ENCODE measurements at places on chromosomes 6 and 20.
A peak's percentile ranks its signal among the peaks of the same experiment; 100 is the strongest.

DNA sequence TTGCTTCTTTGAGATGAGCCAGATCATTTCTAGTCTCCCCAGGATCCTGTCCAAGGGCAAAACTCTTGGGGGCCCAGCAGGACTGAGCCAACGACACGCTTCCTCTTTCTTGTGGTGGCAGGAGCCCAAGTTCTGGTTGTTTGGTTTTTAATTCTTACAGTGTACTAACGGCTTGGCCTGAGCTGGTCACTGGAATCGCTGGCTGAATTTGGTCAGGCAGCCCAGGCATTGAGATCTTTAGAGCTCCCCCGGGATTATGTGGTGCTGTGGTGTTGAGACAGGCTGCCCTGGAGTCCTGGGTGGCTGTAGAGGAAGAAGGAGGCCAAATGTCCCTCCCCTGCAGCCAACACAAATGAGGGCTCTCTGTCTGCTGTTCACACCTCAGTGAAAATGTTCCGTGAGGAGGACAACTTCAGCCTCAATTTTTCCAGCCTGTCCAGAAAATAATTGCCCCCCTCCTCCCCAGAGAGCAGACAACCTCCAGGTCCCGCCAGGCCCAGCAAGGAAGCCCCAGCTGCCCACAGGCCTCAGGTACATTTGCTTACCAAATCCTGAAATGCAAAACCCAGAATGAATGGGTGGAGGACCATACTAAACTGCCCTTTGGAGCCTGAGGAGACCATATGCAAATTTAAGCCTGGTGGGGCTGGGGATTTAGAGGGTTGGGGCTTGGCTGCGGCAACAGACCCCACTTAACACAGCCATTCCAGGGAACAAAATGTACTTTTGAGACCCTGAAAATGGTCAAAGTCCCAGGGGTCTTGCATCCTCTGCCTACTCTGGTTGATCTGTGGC, 23.6 kb downstream of the BNIP5 start:
- DNase-seq, result no peak

- DNase-seq, result no peak
Measured at GRCh38 chr6:7630792-7631191, 40.8 kb downstream of the SNRNP48 start.

- DNase-seq, result no peak
Measured at GRCh38 chr20:23027721-23028120, 7.4 kb upstream of the SSTR4 start.

GRCh38 chr6:102488729-102489128, 1095.2 kb downstream of the GRIK2 start:
- no peak for DNase-seq

DNA sequence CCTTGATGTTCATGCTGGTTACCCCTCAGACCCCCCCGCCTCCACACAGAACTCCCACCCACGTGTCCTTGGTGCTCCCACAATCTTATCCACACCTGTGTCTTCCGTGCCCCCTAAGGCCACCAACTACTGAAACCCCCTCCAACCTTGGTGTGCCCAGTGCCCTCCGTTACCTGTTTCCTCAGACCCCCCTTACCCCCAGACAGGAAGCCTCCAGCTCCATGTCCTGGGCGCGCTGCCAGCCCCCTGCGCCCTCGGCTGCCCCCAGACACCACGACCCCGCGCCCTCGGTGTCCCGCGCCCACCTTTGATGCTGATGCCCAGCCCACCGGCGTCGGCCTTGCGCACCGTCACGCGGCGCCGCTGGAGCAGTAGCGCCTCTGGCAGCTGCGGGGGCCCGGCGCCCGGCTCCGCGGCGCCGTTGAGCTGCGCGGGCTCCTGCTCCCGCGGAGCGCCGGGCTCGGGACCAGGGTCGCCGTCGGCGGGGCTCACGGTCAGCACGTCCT, 504 bp downstream of the SNTA1 start:
- DNase-seq, result peak; percentile 56

- no peak for DNase-seq
Measured at GRCh38 chr20:1949347-1950100, 44.3 kb downstream of the PDYN start.

DNA sequence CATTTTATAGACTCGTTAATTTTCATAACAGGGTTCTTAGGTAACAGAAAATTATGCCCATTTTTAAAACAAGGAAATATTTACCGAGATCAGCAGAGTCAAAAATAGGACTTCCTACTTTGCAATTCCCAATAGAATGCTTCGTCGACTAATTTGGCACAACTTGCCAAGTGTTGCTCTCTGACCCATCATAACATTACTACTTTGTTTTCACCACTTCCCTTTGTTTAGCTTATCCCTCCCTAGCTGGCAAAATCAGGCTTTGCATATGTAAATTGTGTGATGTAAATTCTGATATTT, 914 bp upstream of the RANBP9 start:
- DNase-seq, result no peak

DNA sequence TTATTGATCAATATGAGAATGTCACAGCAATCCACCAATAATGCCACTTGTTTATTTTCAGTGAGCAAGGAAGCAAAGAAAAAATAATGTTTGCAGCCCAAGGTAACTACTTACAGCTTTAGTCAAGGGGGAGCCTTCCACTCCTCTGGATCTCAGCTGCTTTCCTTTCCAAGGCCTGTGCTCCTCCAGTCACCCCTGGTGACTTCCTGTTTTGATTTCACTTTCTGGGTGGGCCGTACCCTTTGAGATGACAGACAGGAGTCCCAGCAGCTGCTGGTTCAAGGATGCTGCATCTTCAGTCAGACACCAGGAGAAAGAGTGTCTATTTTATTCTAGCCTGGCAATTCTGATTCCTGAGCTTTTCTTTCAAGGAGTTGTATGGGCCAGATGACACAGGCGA, 5.6 kb upstream of the VNN2 start:
- DNase-seq, result no peak

- DNase-seq, result peak; percentile 29
Measured at GRCh38 chr6:36235309-36235708, 34.6 kb upstream of the PNPLA1 start.

- DNase-seq, result no peak
Measured at GRCh38 chr6:167988154-167988495, 9.3 kb upstream of the KIF25 start.

GRCh38 chr20:62296724-62297448, 5.9 kb upstream of the ADRM1 start:
- DNase-seq, result no peak

- peak; percentile 98 for DNase-seq
Measured at GRCh38 chr6:9455864-9456658, 958.8 kb downstream of the TFAP2A start.

DNA sequence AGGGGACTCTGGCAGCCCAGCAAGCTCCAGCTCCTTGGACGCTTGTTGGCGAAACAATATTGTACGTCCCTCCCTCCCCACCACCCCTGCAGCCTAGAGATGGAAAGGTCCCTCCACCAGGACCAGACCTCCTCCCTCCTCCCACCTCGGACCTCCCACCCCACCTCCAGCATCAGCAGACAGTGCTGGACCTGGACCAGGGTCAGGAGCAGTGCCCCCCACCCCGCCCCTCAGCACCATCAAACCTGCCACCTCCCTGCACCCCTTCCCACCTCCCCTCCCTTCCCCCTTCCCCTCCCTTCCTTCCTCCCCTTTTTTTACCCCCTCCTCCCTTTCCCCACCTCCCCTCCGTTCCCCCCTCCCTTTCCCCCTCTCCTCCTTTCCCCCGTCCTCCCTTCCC, 98.4 kb downstream of the TAF4 start:
- DNase-seq, result no peak

DNA sequence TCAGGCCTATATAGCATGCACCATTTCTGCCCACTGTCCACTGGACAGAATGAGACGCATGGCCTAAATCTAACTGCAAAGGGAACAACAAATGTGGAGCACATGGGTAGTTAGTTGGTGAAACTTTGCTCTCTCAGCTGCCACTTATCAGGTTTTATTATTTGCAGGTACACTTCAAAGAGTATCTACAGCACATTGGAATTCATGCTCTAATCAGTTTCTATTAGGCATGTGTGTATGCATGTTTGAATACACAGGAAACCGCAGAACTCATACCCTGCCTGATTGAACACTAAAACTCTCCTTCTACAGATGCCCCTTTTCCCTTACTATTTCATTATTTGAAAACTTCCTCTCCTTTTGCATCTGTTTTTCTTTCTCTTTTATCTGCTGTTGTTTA, 97.4 kb upstream of the HSF2 start:
- no peak for DNase-seq

DNA sequence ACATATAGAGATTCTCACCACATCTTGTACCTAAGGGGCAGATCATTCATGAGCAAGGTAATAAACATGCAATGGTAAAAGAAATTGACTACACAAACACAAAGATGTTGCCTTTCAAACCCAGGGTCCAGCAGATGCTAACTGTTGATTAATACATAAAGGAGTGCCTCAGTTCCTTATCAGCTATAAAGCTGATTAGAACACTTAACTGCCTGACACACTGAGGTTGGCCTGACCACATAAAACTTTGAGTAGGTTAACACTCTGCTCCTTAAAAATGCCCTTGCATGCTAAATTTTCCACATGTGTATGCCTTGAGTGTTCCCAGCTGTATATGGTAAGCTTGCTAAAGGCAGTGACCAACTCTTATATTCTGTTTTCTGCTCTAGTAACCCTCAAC, 14.9 kb downstream of the CRISP2 start:
- DNase-seq, result peak; percentile 15

- DNase-seq, result peak; percentile 51
Measured at GRCh38 chr6:28134015-28134414, 7.7 kb upstream of the ZKSCAN8 start.

DNA sequence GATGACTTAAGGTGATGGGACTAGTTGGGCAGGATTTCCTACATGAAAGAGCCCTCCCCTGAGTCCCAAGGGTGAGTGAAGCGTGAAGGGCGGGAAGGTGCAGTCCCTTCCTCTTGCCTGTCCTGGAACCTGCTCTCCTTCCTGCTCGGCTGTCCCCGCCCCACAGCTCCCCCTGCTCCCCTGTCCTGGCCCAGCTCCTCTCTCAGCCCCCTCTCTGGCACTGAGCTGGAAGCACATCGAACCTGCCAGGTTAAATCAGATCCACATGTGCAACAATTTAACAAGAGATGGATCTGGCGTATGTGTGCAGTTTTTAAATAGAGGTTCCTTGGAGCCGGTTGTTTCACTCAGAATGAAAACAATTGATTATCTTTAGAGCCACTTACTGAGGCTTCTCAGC, 95.0 kb downstream of the LRFN2 start:
- no peak for DNase-seq

- DNase-seq, result peak; percentile 66
Measured at GRCh38 chr6:111478749-111479148, 4.3 kb downstream of the REV3L start.

GRCh38 chr20:56706867-56707360, 77.8 kb downstream of the TFAP2C start:
- DNase-seq, result no peak

DNA sequence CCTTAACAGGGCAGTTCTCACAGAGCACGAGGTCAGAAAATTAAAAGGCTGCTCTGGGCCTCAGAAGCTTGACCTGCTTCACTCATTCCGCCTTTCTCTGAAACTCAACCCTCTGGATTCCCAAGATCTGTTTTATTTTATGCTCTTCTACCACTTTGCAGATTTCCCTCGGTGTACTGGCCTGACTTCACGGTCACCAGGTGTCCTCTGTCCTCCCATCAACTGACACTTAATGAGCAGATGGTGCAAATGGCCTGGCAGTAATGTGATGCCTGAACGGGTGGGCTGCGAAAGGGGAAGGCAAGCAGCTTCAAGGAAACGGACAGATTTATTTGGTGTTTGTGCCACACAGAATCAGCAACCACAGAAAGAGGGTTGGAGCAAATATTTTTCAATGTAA, 169.7 kb upstream of the TFAP2D start:
- DNase-seq, result no peak

- DNase-seq, result peak; percentile 80
Measured at GRCh38 chr6:11210386-11211138, 21.9 kb downstream of the NEDD9 start.

DNA sequence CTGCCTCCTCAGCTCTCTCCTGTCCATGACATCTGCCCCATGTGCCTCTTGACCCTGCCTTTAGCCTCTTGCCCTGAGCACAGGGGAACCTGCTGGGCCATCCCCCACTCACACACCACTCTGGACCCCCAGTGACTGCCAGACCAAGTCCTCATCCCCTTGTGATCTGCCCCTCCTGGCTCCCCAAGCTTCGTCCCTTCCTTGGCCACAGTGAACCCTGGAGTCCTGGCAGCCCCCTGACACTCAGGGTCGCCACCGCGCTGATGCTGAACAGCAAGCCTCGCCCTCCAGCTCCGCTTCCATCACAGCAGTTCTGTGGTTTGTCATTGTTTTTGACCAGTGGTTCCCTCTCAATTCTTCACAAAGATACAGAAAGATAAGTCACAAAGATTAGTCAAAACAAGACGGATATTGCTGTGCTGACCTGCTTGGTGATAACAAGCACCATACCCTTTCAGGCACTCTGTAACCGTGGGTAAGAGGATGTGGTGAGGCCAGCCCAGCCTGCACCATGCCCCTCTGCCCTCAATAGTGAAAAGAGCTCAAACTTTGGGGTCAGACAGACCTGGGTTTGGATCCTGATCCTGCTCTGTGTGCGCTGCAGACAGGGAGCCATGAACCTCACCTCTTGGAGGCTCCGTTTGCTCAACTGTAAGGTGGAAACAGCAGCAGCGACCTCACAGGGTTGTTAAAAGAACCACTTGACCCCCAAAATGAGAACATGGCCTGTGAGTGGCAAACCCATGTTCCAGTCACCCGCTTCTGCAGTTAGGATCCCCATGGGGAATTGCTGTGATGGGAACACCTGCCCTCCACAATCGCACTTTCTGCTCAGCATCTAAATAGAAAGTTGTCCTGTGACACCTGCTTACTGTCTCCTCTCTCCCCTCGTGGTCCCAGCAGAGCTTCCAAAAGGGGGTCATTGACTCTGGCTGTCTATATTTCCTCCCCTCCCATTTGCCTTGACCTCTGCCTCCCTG, 114.5 kb downstream of the TOX2 start:
- no peak for DNase-seq
